ENCODE measurements at places on chromosomes 12 and 14.

GRCh38 chr12:102343361-102344121 lies 136.8 kb downstream of the IGF1 start:
- DNase-seq: no peak

DNA sequence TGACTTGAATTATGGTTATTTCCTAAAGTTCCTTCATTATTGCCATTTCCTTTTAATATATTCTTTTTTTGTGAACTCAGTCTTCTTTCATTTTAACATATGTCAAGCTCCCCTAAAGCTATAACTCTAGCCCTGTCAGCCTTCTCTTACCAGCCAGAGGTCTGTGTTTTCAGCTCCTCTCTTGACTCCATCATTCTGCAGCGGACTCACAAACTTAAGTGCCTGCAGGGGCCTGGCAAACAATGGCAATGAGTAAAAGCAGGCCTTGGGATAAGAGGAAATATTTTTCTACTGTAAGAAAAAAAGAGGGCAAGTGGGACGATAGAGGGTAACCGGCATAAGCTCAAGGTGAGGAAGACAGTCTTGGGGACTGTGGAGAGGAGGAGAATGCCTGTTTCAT lies 424.5 kb upstream of the RGS6 start:
- no peak for DNase-seq

DNA sequence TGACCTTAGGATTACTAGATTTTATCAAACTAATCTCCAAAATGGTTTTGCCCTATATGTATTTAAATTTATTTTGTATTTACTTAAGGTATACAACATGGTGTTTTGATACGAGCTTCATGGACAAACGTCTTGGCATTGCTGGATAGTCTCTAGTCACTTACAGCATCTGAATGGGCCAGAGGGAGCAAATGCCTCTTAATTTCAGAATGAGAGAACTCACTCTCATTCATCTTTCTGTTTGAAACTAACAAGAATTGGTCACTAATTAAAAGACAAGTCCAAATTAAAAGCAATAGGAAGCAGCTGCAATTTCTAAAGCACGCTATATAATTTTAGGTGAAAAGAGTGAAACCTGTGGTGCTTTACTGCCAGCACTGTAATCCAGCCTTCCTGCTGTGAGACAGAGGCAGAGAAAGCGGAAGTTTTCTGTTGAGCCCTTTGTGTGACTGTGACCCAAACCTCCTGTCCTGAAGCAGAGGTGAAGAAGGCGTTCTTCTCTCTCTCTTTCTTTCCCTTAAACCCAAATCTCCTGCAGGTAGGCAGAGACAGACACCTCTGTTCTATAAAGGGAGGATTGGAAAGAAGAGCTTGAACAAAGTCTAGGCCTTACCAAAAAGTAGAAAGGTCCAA lies 184.6 kb upstream of the NAV3 start:
- no peak for DNase-seq

GRCh38 chr12:100820314-100820713 lies 25.7 kb downstream of the ANO4 start:
- DNase-seq: no peak

GRCh38 chr14:49774106-49774505 lies 6.2 kb downstream of the KLHDC2 start:
- DNase-seq: no peak

GRCh38 chr12:111780615-111781014 lies 13.9 kb downstream of the ALDH2 start:
- DNase-seq: no peak

GRCh38 chr12:117590386-117590785 lies 229.0 kb upstream of the NOS1 start:
- DNase-seq: no peak

DNA sequence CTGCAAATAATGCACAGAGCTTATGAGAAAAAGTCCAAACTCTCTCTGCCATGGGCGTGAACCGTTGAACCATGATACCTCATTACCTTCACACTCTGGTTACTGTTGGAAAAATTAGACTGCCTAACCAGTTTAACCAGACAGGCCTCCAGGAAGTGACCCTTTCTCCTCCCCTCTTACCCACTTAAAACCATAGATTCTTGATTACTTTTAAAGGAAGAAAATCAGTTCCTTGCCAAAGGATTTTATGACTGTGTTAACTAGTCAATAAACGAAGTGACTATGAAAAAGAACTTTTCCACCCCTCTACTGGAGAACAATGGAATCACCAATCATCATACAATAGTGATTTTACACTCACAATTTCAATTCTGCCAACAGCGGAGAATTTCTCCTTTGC lies 254.0 kb upstream of the ATP2B1 start:
- no peak for DNase-seq

DNA sequence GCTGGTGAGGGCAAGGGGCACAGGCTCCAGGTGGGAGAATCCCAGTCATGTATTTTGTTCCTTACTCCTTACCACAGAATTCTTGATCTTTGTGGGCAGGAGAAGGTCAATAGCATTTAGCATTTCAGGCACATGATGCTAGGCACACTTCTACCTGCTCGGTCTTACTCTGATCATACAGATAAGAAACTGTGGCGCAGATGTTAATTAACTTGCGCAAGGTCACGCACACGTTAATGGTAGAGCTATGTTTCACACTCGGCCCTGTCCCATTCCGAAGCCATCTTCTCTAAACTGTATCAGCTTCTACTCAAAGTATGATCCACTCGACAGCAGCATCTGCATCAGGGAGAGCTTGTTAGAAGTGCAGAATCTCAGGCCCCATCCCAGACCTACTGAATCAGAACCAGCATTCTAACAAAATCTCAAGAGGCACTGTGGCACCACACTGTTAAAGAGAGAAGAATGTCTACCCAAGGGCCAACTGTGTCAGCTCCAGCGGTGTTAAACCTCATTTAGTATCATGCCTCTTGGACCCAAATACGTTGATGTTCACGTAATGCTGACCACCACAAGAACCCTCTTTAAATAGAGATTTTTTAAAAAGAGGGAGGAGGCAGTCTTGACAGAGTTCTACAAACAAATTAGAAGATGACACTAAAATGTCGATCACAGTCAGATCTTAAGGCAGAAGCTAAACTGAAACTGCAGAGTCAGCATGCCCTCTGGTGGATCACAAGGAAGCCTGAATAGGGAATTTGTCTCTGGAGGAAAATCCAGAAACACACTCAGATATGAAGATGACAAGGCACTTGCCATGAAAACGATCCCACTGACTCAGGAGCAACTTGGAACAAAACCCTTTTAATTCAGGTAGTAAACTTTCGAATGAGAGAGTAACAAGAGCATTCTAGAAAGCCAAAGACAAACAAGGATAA lies 7.3 kb downstream of the STXBP6 start:
- DNase-seq: no peak

- no peak for DNase-seq
These were observed 122.4 kb downstream of the MIPOL1 start for GRCh38 chr14:37320106-37320505.

DNA sequence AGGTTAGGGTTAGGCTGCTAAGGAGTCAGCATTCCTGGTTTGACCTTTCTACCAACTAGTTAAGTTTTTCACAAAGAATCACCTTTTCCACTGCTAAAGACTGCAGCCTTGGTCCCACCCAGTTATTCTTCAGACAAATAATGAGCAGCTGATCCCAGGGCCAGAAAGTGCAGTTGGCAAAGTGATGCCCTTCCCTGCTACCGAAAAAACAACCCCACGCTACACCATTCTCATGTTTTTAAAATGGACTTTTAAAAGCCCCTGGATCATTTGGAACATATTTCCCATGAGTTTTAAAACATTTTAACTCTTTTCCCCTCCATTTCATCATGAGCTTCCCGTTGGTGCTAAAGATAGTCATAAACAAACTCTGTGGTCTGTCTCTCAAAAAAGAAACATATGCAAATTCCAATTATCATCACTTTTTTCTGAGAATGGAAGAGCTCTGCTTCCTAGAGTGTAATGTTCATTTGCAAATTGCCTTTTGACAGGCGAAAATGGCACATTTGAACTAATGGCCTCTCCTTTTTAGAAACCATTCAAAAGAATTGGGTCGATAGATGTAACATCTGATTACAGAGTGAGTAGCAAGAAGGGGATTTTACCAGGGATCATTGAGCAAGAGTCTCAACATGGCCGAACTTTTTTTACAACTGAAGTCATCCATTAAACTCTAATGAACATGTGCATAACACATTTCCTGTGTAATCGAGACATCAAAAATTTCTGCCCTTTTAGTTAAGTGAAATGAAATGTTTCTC lies 129.3 kb upstream of the RAP1B start:
- no peak for DNase-seq

DNA sequence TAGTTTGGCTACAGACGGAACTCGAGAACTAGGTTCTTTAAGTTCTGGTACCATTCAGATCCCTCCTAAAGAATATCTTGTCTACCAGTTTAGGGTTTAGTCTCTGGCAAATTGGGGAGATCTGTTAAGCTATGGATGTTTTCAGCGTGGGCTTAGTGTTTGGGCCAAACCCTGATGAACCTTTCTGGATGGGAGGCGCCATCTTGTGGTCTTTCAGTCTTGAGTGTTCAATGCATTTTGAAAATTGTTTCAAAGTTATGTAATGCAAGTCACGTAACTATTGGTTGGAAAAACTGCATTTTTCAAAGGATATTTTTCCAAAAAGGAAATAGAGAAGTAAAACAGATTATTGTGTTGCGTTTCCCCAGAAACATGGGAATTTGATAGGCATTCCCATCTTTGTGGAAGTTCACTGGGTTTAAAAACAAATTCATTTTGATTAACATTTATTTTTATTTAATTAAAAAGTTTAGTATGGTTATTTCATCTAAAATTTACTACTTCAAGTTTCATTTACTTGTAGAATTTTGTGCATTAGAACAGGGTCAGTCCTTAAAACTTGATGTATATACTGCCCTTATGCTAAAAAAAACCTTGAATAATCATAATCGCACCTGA lies 169.0 kb downstream of the PRIMA1 start:
- peak; percentile 22 for DNase-seq

- DNase-seq: no peak
These were observed 18.4 kb downstream of the SETD3 start for GRCh38 chr14:99462210-99462609.

DNA sequence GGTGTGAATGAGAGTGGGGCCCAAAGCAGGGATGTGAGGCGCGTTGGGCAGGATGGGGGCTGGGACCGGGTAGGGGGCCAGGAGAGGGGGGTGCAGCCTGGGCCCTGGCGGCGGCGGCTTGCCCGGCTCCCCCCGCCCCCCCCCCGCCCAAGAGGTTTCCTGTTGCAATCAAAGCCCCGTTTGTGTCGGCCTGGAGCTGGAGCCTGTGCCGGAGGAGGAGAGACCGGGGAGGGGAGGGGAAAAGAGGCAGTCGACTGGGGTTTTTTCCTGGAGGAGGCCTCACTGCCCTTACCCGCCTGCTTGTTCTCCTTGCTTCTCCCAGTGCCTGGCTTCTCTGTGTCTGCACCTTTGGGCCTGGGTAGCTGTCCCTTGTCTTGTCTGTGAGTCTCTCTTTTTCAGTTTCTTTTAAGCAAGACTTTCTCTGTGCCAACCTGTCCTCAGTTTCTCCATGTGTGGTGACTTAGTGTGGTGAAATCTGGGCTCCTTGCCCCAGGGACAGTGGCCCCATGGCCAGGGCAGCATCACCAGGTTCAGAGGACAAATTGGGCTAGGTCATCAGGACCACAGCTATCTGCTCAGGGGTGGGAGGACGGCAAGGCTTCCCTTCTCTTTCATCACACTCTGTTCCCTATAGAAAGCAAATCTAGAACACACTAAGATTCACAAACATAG lies 8.5 kb downstream of the RARG start:
- DNase-seq: no peak

DNA sequence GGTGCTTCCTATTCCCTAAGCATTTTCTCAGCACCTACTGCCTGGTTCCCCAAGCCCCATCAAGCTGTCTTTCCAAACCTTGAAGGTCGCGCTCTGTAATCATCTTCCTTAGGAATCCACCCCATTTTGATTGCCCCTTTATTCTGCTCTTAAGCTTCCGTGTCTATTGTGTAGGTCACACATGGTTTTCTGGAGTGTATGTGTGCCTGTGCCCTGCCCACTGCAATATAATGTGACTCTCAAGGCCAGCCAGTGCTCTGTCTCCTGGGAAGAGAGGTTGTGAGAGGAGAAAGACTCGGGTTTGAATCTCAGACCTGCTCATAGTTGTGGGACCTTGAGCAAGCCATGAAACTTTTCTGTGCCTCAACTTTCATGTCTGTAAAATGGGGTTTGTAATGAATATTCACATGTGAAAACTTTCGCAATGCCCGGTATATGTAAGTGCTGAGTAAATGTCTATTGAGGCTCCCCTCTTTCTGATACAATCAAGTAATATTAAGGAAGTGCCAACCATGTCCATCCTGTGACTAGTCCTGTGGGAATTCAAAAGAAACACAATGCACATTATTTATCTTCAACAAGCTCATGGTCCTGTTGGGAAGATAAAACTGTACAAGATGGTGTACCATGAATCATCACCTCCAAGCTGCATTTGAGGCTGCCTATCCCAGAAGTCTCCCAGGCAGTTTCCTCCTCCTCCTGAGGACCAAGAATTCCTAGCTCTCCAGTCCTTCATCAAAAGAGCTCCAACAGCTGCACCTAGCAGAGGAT lies 774 bp upstream of the KRT75 start:
- no peak for DNase-seq

GRCh38 chr12:3545121-3545796 lies 54.3 kb downstream of the PRMT8 start:
- no peak for DNase-seq

GRCh38 chr14:50800032-50800431 lies 30.9 kb downstream of the NIN start:
- DNase-seq: no peak

- no peak for DNase-seq
These were observed 100.5 kb downstream of the VEZT start for GRCh38 chr12:95318071-95318545.

DNA sequence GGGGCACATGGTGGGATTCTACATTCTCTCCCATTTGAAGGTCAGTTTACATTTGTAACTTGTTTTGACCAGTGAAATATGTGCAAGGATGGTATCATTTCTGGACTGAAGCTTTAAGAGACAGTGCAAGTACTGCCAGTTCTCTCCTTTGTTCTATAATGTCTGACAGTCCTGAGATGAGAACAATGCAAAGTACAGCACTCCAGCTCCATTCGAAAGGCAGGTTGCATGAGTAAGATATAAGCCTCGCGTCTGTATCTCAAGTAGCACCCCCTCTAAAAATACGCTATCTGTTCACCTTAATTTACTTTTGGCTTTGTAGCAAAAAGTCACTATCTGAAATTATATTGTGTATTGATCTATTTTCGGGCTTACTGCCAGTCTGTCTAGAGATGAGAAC lies 1122.2 kb upstream of the TMEM132C start:
- no peak for DNase-seq

DNA sequence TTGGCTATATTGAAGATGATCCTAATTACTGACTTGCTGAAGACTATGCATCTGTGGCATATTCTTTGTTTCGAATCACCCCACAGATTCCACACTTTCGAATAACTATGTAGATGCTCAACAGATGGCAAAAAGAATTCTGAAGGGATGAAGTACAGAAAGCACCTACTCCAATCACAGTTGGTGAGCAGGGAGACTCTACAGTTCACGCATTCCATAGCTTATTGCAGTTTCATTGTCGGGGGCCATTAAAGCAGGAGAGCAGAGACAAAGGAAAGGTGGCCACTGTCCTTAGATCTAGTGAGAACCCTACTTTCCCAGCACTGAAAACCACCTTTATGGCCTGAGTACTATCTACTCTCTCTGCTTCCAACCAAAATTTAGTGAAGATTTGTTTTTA lies 191.9 kb downstream of the STXBP6 start:
- no peak for DNase-seq
